ENCODE measurements at places on chromosomes 16 and 17.
A peak's percentile ranks its signal among the peaks of the same experiment; 100 is the strongest.

DNA sequence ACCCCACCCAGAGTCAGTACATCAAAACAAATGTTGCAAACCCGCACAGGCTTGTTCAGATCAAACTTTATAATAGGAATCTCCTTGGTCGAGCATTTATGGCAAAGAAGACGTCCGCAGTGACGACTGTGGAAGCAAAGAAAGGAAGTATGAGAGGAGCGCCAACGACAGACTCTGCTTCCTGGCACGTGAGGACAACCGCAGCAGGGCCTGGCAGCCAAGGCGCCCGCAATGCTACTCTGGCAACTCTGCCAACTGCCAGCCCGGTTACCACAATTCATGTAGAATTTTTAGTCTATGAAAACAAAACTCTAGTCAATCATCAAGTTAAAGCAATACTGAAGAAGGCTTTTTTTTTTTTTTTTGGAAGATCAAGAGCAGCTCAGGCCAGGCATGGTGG, 24.8 kb downstream of the CYB5D2 start:
- DNase-seq = no peak

GRCh38 chr16:10870137-10870776, 6.7 kb upstream of the CIITA start:
- no peak for DNase-seq

- no peak for DNase-seq
Measured at GRCh38 chr16:4852221-4852872, 5.1 kb downstream of the UBN1 start.

- DNase-seq = no peak
Measured at GRCh38 chr16:74591876-74592650, 14.9 kb downstream of the GLG1 start.

- DNase-seq = peak; percentile 22
Measured at GRCh38 chr17:40315678-40316570, 6.9 kb downstream of the RARA start.

DNA sequence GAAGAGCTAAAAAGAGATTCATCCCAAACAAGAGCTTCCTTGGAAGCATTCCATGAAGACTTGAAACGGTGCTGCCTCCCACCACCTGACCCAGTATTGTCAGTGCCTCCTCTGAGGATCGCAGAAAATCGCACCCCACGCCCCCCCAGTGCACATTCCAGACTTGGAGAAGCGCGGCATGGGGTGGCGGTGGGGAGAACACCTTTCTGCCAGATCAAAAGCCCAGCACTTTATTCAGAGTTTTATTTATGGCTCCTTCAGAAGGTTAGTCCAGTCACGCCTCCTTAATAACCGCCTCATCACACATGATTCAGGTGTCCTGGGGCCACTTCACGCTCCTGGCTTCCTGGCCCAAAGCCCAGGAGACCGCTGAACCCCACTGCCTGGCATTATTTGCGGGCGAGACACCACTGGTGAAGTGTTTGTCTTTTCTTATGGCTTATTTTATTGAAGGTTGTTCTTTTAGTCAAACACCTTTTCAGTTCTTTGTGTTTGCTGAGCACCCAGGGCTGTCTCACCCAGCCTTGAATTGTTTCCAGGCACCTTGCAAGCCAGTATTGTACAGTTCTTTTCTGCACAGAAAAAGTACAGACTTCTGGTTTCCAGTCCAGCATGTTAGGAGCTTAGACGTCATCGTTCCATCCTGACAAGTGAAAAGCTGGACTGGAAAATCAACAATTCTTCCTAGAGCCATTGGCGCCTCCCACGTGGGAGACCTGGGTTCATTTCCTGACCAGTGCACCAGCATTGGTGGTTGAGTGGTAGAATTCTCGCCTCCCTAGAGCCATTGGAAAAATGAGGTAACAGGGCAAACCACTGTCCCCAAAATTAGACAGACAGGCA, 79.6 kb upstream of the CACNG5 start:
- DNase-seq = no peak

- DNase-seq = no peak
Measured at GRCh38 chr17:74547736-74548135, 1.8 kb upstream of the CD300C start.

DNA sequence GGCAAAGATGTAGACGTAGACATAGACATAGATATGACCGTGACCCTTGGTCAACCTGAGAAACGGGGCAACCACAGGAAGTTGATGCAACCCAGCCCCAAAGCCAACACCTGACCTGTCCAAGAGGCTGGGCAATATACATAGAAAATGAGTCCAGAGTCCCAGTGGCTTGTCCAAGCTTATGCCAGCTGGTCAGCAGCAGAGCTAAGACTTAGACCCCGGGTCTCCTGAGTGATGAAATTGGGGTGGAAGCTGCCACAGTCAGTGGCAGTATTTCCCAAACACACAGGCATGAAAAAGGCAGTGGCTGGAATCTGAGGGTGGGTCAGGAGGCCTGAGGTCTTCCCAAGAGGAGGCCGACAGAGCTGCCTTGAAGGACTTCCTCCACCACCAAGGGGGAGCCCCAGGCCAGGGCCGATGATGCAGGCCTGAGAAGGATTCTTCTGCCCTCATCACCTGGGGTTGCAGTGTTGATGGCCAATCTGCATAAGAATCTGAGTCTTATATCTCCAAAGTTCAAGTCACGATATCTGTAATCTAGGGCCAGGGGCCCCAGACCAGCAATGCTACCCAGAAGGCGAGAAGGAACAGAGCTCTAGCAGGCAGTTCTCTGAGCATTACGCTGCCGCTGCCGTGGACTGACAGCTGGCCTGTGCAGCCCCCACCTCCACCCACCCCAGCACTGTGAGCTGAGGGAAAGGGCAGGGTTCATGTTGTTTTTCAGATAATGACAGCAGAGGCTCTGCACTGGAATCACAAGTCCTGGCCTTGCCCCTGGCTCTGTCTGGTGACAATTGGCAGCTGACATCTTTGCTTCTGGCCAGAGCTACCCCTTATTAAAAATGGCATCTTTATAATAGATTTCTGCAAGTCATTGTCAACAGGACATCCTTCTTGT, 72.7 kb downstream of the GNAO1 start:
- DNase-seq = peak; percentile 20

GRCh38 chr17:20032636-20033035, 23.5 kb downstream of the SPECC1 start:
- no peak for DNase-seq

DNA sequence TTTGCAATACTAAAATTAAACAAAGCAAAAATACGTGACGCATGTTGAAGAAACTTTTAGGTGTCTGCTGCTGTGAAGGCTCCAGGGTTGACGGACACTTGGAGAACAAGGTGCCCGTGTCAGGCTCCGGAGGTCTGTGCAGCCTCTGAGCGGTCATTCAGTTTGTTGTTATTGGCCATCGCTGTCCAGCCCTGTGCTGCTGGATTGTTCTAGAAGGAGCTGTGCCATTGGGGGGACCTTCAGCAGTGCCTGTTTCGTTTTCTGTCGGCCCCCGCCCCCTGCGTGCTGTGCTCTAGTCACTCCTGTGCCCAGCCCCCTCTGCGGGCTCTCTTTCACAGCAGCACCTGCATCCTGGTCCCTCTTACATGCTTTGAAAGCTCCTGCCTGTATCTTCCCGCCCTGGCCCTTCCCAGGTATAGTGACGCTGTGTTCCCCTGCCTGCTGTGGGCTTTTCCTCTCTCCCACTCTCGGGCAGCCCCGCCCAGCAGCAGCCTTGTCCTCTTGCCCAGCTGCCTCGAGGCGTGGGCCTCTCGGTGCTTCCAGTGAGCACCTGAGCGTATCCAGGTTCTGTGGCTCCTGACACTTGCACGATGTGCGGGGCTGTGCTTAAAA, 50.7 kb downstream of the RNF213 start:
- DNase-seq = no peak

DNA sequence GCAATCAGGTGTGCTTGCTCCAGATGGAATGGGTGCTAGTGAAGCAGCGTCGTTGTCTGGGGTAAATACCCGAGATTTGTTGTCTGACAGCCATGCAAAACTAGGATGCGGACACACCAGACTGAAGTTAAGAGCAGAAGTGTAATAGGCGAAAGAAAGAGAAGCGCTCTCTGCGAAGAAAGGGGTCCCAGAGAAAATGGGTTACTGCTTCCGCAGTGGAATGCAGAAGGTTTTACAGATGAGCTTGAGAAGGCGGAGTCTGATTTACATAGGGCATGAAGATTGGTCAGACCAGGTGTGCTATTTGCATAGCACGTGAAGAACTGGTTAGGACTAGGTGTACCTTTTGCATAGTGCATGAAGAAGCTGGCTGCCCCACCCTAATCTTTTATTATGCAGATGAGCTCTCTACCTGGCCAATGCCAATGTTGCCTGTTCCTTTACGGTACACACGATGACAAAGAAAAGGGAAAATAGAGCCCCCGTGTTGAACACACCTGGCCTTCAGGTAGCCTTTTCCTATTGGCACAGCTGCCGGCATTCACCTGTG, 32.0 kb upstream of the SNN start:
- DNase-seq = peak; percentile 52

DNA sequence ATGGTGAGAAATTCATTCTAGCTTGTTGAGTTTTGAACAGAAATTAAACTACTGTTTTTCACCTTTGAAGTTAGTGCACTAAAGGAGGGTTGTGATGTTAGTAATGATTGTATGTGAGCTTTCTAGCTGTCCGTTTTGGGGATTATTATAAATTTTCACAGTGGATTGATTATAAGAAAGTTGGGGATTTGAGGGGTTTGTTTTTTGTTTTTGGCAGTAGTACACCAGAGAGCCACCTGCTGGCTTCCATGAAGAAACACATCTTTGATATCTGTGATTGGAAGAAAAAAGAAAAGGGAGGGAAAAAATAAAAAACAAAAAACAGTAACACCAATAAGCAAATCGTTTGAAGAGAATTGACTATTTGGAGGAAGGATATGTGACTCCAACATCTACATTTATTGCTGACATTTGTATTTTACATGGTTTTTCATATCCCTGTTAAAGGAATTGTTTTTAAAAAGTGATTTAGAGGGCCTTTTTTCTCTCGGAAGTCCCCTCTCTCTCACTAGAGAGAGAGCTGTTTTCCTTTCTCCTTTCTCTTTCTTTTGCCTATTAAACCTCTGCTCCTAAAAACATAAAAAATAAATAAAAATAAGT, 1469.5 kb upstream of the GOT2 start:
- peak; percentile 6 for DNase-seq

GRCh38 chr17:6023036-6023831, 46.9 kb upstream of the WSCD1 start:
- no peak for DNase-seq

DNA sequence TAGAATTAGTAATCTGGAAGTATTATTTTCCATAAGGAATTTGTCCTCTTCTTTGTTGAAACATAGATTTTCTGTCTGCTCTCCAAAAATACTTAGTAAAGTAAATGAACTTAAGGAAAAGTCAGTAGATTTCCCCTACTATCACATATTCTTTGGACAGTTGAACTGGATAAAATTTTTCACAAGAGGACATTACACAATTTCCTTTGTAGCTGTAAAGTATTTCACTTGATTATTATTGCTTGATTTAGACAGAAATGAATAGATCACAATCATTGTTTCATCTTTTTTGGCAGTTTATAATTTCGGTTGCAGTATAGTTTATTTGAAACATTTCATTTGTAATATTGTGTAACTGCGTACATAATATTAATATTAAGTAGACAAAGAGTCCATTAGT, 12.5 kb downstream of the CYB5B start:
- DNase-seq = no peak

GRCh38 chr17:81419886-81420768, 24.9 kb downstream of the BAHCC1 start:
- no peak for DNase-seq

DNA sequence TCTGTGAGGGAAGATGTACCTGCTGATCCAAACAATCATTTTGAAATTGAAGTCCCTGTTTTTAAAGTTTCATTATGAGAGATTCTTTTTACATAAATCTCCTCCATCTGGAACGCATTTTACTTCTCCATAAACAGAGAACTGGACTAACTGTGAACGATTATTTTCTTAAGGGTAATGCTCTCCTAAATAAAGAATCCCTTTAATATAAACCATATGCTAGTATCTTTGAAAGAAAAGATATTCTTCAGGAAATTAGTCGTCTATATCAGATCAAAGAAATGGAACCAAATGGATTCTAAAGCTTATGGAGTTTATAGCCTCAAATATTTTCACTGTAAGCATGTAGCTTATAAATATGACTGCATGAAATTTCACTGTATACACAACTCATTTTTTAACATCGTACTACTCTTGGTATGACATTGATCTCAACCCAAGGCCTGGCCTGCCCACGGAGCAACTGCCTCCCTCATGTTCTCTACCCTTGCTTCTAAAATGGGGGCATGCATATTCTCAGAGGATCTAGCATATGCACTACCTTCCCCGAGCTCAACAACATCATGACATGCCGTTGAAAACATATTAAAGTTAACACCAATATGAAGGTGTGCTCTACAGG, 66.4 kb downstream of the MYH10 start:
- no peak for DNase-seq

DNA sequence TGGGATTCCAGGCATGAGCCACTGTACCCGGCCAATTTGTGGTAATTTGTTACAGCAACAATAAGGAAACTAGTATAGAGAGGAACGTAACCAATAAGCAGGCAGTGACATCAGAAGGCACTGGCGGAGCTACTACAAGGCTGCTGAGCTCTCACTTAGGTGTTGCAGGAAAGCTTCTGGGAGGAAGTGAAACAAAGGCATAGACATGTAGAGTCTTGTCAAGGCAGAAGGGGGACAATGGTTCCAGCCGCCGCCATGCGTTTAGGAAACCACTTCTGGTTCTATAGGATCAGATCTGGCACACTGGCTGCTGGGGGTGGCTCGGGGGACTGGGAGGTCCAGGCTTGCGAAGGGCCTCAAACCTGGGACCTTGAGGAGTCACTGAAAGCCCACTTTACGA, 9.4 kb upstream of the CPSF4L start:
- DNase-seq = no peak

DNA sequence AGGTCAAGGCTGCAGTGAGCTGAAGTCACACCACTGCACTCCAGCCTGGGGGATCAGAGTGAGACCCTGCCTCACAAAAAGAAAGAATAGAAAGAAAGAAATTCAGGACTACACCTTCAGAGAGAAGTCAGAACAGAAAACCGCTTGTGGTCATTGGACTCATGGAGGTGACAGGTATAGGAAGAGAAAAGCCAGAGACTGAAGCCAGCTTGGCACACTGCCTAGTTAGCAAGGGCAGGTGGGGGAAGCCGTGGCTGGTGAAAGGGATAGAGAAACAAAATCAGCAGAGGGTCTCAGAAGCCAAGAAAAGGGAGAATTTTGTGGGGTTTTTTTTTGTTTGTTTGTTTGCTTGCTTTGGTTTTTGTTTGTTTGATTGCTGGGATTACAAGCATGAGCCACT, 32.9 kb upstream of the SKAP1 start:
- no peak for DNase-seq

- no peak for DNase-seq
Measured at GRCh38 chr17:15409721-15410250, 57.6 kb downstream of the CDRT4 start.

Data from right kidney (tissue), 9 donors.